ENCODE measurements at places on chromosomes 1 and 21. TPM values are rescaled to one million over a fixed set of nuclear protein-coding genes. Genes with fewer than 3 reads are reported as not detected.

DNA sequence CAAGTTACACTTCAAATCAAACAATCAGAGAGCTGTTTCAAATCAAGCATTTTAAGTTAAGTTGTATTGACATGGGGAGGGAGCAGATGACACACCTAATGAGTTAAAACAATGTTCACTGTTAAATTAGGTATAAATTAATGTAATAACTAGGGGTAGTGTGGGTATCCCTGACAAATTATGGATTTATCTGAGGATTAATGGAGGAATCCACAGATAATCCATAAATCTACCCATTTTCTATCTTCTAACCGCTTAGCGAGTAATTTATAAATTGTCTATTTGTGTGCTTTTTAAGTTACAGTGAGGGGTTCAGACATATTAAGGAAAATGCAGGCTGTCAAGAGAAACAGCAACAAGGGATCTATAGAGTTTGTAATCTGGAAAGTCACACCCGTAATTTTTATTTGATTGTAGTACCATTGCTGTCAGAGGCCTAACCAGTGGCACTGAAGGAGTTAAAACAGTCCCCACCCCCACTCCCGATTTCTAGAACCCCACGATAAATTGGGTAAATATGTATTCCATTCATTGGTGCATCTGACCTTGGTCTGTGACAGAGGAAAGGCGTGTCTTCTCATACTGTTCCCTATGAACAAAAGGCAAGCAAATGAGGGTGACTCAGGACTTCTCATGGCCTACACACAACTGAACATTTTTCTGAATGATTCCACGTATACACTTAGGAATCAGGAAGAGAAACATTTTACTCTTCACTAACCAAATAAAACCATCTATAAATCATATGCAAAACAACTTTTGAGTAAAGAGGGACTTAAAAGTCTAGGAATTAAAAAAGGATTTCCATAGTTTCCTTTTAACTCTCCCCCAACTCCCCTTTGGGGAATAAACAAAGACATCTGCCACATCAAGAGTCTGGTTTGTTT, 7.4 kb downstream of the IRF2BP2 start:
- DNase-seq: no peak

DNA sequence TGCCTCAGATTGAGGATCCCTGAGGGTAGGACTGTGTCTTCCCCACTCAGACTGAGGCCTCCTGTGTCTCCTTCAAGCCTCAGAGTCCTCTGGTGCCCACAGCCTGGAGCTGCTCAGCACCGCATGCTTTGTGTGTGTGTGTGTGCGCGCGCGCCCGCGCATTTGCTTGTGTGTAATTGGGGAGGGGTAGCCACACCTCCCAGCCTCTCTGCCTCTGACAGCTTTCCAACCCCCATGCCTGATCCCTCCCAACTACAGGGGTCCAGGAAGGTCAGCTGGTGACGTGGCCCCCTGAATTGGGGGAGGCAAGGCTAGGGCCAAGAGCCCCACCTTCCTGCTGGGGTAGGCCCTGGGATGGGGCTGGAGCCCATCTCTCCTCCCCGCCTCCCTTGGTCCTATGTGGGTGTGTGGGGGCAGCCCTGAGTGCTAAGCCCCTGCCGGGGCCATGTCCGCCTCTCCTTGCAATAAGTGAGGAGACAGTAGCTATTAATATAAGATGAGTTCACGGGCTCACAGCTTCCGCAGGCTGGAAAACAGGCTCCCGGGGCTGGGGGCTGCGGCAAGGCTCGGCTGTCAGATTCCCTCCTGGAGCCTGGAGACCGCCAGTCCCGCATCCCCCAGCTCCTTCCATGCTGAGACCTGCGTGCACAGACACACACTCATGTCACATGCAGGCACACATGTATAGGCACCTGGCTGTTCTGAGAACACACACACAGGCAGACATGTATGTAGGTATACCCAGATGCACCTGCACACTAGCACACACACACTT, 7.0 kb downstream of the GPR3 start:
- no peak for DNase-seq

GRCh38 chr1:93206567-93206954, 26.0 kb downstream of the CCDC18 start:
- DNase-seq: no peak

- no peak for DNase-seq
Measured at GRCh38 chr1:23133587-23133986, 35.1 kb downstream of the LUZP1 start.

Gene NR5A2
- total RNA-seq: 1.4 TPM

Gene ARTN
- total RNA-seq: 0.27 TPM

Gene SPRR5
- not detected for total RNA-seq

Gene NR1I3
- total RNA-seq: not detected
